BE2C (cell line): ENCODE measurements at places on chromosomes 5 and 9.

DNA sequence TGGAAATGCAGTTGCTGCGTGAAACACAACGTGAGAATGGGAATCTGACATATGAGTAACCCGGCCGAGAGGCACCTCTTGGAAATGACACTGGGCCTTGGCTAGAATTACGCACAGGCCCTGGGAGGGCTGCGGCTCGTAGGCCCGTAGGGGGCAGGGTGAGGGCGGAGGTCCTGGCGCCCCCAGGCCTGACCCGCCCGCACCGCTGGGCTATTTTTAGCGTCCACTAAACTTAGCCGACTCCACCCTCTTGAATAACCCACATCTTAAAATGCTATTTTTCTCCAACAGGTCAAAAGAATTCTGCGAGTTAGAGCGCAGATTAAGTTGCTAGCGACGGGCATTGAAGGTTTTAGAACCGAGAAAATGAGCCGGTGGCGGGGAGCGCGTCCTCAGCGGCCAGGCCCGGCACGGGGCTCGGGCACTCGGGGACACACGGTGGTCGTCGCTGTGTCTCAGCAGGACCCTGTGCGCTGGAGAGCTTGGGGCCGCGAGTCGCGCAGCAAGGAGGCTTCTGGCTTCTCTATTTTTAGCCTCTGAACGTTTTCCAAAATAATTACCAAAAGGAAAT lies 168.5 kb downstream of the AUH start:
- peak; percentile 62 for DNase-seq

- DNase-seq, result no peak
Measured at GRCh38 chr5:32786311-32786710, 75.2 kb downstream of the NPR3 start.

DNA sequence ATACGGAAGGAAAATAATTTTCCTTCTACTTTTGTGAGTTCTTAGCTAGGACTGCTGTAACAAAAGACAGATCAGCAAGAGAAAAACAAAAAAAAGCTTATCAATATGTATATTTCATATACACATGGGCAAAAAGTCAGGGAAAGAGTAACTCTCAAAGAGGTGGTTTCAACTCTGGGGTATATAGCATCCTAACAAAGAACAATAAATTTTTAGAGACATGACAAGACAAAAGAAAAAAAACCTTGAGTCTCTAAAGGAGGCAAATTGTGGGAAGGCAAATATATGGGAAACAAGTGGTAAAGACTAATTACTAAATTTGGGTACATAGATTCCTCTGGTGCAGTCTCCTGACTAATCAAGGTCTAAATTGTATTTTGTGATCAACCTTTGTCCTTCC lies 93.2 kb downstream of the C5orf15 start:
- no peak for DNase-seq

- no peak for DNase-seq
Measured at GRCh38 chr9:97057651-97058050, 18.7 kb upstream of the CTSV start.

- DNase-seq, result no peak
Measured at GRCh38 chr5:149438281-149438680, 59.2 kb upstream of the IL17B start.

DNA sequence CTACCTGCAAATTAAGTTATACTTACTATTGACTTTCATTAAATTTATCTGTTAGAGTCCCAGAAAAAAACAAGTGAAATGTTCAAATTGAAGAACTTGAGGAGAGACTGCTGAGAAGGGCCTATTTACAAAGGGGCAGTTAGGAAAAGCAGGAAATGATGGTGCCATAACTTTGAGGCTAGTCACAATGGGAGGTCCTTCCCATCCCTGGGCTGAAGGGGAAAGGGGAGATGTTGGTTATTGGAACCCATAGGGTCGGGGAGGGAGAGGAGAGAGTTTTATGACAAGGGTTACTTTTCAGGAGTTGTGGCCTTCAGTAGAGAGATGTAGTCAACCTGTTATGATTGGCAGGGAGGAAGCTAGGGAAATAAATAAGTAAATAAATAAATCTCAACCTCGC lies 169.1 kb downstream of the DMRT2 start:
- DNase-seq, result no peak

DNA sequence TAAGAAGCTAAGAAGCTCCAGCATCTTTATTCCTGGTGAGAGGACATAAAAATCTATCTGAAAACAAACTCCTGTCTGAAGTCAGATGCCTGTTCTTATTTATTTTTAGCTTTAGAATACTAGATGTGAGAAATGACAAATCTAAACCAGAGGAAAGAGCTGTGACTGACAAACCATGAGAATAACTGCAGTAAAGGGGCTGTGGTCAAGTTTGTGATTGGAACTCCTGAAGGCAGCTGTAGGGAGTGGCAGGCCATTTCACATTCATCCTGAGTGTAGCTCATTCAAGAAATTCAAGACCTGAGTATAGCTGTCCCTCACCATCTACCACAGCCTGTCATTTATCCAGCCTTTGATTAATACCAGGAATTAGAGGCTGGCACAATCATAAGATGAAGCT lies 718.8 kb downstream of the BRINP1 start:
- DNase-seq, result no peak
